ENCODE measurements at places on chromosomes 7 and 10.

- DNase-seq, result no peak
Measured at GRCh38 chr10:127921075-127921752, 14.3 kb downstream of the PTPRE start.

GRCh38 chr7:147833557-147833956 lies 757.0 kb upstream of the C7orf33 start:
- no peak for DNase-seq

DNA sequence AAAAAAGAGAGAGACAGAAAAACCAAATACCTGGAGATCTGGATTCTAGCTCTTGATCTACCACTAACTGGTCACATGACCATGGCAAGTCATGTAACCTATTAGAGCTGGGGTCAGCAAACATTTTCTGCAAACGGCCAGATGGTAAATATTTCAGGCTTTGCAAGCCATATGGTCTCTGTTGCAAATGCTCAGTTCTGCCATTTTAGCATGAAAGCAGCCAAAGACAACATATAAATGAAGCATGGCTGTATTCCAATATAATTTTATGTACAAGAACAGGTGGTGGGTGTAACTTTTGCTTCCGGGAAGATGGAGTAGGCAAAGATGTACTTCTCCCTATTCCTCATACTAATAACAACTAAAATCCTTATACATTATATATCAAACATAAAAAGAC lies 6.7 kb downstream of the FRA10AC1 start:
- DNase-seq, result no peak

DNA sequence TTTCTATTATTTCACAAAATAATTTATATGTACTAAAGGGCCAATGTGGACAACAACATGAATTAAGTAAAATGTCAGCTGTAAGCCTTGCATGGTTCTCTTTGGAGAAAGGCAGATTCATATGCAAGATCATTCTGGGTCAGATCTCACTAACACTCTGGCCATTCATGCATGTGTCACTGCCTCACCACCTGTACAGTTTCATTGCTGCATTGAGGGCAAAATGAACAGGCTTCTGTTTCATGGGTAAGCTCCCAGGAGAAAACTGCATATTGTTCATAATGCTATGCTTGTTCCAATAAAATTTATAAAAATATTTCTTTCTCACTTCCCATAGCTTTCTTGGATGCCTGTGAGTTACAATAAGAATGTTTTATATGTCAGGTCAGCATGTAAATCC lies 275.2 kb downstream of the ZNF248 start:
- DNase-seq, result no peak

DNA sequence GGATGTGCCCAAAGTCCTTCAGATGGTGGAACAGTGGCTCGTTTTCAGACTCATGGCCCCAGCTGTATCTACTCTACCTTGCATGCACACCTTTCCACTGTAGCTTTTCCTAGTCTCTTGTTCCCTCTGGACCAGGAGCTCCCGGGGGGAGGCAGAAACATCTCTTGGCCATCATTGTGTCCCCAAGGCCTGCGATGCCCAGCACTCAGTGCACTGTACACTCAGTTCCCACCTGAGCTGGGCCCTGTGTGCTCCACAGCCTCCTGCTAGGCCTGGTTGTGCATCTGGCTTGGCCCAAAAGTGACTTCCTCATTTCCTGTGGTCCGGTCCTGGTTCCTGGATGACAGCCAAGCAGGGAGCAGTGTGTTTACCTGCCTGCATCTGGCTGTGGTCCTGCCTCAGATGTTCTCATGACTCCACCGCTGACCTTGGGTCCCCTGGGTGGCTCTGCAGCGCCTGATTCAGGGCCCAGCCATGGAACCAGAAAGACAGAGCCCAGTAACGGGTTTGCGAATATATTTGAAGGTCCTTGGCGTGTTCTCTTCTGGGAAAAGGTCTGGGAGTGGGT lies 9.9 kb upstream of the DOCK1 start:
- no peak for DNase-seq

GRCh38 chr10:97849687-97850402 lies at the start of gene GOLGA7B:
Gene GOLGA7B (plus strand): TSS chr10:97849843. CDS start chr10:97850304, 461 bp downstream.
- peak; percentile 61 for DNase-seq

GRCh38 chr10:105239311-105240219 lies 598.5 kb downstream of the SORCS3 start:
- DNase-seq, result no peak

DNA sequence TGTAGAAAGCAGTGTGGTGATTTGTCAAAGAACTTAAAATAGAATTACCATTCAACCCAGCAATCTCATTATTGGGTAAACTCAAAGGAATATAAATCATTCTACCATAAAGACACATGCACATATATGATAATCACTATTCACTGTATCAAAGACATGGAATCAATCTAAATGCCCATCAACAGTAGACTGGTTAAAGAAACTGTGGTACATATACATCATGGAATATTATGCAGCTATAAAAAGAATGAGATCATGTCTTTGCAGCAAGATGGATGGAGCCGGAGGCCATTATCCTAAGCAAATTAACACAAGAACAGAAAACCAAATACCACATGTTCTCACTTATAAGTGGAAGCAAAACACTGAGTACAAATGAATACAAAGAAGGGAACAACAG lies 281.5 kb upstream of the MAGI2 start:
- DNase-seq, result no peak

- DNase-seq, result no peak
Measured at GRCh38 chr7:89771003-89771636, 383.1 kb upstream of the STEAP1 start.

DNA sequence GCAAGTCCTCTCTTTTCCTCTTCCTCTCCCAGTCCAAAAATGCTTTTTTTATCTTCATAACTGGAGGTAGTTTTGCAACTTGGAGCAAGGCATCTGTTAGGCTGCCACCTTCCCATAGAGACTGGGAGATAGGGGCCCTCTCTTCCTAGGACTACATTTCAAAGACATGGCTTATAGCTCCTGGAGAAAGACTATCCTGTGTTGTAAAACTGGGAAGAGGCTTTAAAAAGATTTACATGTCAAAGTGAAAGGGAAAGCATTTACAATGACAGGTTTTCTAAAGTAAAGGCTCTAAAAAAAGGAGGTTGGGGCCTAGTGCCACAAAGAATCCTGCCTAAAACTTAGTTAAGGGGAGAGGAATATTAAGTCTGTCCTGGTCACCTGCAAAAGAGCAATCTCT lies 82.2 kb upstream of the SEMA3E start:
- DNase-seq, result no peak

GRCh38 chr10:119029613-119030420 lies at the start of gene NANOS1:
Gene NANOS1 (plus strand): TSS chr10:119029714. CDS start chr10:119029802, 88 bp downstream.
- DNase-seq, result no peak

DNA sequence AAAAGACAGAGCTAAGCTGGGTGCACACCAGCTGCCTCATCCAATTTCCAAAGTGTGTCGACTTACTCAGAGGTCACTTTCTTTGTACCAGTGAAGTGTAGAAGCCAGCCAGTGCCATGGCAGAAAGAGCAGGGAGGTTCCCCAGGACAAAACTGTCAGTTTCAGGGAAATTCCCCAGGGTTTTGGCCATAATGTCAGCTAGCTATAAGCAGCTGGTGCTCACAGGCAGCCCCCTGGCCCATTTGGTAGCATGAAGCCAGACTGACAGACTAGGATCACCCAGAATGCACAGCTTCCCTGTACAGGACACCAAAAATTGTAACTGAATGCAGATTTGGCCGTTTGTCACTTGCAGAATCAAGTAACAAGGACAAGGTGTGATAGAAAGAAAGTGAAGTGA lies 28.6 kb downstream of the MRPL32 start:
- DNase-seq, result no peak

DNA sequence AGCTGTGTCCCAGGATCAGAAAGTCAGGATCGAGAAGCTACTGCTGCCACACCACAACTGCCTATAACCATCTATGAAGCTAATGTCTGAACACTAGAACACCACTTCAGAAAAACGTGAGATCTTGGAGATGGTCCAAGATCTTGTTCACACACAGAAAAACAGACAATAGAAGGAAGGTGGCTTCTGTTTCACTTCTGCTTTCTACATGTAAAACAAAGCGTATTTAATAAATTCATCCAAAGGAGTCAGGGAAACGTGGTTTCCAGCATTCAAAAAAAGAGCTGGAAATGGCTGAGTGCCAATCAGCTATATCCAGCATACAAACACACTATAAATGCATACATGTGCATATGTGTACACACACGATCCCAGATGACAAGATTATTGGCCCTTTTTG lies 70.2 kb upstream of the CCDC71L start:
- DNase-seq, result no peak

DNA sequence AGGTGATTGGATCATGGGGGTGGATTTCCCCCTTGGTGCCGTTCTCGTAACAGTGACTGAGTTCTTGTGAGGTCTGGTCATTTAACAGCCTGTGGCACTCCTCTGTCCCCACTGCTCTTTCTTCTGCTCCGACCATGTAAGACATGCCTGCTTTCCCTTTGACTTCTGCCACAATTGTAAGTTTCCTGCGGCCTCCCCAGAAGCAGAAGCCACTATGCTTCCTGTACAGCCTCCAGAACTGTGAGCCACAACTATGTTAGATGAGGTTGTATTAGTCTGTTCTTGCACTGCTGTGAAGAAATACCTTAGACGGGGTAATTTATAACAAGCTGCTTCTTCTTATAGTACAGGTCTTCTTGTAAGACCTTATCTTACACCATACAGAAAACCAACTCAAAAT lies 241.7 kb upstream of the KLF14 start:
- DNase-seq, result no peak

DNA sequence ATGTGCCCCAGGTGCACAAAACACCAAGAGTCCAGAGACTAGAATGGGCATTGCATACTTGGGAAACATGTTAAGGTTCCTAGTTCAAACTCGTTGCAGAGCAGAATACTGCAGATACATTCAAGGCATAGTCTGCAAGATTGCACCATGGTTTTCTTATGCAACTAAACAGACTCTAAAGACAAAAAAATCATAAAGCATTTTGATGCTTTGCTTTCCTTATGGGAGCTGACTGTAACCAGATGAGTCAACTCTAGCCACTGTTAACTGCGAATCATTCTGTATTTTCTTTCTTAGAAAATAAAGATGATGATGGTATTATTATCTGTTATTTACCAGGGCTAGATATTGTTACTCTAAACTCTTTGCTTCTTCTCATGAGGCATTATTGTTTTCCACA lies 19.7 kb downstream of the TRUB1 start:
- no peak for DNase-seq

DNA sequence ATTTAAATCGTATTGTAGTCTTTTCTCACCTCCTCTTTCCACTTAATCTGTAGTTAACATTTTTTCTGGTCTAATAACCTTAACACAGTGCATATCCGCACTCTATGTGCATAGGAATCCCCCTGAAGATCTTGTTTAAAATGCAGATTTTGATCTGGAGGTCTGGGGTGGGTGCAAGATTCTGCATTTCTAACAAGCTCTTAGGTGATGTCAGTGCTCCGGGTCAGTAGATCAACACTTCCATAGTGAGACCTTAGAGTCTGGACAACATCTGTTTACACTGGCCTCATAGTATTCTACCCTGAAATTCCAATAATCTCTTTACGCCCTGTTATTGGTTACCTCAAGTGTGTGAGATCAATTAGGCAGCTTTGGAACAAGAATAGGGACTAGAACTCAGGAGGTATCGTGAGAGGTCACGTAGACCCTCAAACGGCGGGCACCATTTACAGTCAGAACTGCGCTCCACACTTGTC lies 434 bp upstream of the PLEKHA8 start:
- DNase-seq, result no peak

- no peak for DNase-seq
Measured at GRCh38 chr10:8102708-8103401, 48.4 kb downstream of the GATA3 start.

- DNase-seq, result no peak
Measured at GRCh38 chr7:45036796-45037195, 36.8 kb downstream of the CCM2 start.

DNA sequence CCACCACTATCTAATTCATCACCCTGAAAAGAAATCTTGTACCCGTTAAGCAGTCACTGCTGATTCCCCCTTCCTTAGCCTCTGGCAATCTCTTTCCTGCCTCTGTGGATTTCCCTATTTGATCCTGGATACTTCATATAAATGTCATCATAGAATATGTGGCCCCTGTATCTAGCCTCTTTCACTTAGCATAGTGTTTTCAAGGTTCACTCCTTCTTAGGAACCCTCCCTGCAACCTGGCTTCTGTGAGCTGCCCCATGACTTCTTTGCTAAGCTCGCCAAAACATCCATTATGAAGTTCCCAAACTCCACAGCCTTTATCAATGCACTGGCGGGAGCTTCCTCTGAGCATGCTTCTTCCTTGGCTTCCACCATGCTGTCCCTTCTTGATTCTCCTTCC lies 70.8 kb upstream of the PDZD8 start:
- DNase-seq, result no peak

GRCh38 chr7:25759286-25759685 lies 392.7 kb upstream of the NFE2L3 start:
- DNase-seq, result no peak

- DNase-seq, result no peak
Measured at GRCh38 chr7:111903797-111904196, 302.4 kb downstream of the DOCK4 start.

GRCh38 chr7:104192434-104192833 lies 15.4 kb downstream of the ORC5 start:
- DNase-seq, result no peak

DNA sequence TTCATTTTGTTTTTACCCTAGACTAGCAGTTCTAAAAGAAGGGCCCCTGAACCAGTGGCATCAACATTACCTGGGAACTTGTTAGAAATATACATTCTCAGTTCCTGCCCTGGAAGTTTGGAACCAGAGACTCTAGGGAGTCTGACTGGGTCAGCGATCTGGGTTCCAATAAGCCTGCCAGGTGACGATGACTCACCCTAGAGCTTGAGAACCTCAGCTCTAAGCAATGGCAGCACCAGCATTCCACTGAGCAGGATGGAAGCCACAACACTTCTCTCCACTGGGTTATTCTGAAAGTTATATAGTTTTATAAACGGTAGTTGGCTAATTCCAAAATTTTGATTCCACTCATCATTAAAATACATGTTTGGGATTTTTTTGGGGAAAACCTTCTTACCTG lies 97.0 kb upstream of the AMPH start:
- DNase-seq, result no peak

- no peak for DNase-seq
Measured at GRCh38 chr10:119120413-119120867, 16.5 kb downstream of the DENND10 start.

GRCh38 chr10:110313674-110314073 lies 9.0 kb upstream of the SMNDC1 start:
- DNase-seq, result no peak

DNA sequence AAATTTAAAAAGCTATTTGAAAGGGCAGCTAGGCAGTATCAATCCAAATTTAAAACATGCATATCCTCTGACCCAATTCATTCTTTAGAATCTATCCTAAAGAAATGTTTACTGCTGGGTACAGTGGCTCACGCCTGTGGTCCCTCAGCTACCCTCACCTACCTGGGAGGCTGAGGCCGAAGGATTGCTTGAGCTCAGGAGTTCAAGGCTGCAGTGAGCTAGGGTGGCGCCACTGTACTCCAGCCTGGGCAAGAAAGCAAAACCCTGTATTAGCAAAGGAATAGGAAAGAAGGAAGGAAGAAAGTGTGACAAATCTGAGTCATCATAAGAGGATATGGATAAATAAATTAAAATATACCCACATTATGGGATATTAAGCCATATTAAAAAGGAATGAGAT lies 36.3 kb downstream of the C7orf33 start:
- no peak for DNase-seq
